Ovary (tissue), 10 donors: ENCODE measurements at places on chromosomes 1 and 21. TPM values are rescaled to one million over a fixed set of nuclear protein-coding genes. Genes with fewer than 3 reads are reported as not detected.

DNA sequence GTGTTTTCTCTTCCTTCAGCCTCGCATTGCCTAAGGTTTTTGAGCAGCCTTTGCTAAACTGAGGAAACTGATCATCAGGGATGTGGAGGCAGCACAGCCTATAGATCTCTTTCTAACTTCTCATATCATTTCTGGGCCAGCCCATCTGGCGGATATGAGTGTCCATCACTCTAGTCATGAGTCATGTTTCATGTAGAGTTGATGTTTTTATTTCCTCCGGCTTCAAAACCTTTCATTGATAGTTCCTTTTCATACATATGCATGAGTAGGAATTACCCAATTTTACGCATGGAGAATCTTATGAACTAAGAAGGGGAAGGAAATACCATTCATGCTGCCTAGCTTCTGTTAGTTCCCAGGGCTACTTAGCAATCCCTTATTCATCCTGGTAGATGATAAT is 66.3 kb downstream of the SPATA46 start:
- no peak for DNase-seq

GRCh38 chr1:179016706-179017382 is 8.8 kb upstream of the FAM20B start:
- DNase-seq: peak; percentile 76

DNA sequence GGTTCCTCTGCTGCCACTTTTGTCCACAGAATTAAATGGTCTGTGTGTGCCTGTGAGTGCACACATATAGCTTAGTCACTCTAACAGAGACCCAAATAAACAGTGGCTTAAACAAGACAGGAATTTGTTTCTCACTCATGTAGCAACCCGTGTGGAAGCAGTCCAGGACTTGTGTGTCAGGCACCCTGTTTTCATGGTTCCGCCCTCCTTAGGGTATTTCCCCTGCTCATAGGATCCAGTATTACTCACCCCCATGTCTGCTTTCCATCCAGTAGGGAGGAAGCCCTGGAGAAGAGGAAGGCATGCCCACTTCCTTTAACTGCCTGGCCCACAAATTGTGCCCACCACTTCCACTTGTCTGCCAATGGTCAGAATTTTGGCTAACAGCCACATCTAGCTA is 41.3 kb upstream of the TACSTD2 start:
- no peak for DNase-seq

- no peak for DNase-seq
Observed at GRCh38 chr1:38498686-38499085, 360.9 kb downstream of the RRAGC start.

Gene BTBD19
- 15.0 TPM for total RNA-seq

- no peak for DNase-seq
Observed at GRCh38 chr1:229848752-229849677, 218.0 kb upstream of the GALNT2 start.

Gene PPIAL4G
- total RNA-seq: not detected

Gene SLC30A1
- 11.9 TPM for total RNA-seq

GRCh38 chr1:64263856-64264255 is 60.4 kb downstream of the UBE2U start:
- DNase-seq: no peak

DNA sequence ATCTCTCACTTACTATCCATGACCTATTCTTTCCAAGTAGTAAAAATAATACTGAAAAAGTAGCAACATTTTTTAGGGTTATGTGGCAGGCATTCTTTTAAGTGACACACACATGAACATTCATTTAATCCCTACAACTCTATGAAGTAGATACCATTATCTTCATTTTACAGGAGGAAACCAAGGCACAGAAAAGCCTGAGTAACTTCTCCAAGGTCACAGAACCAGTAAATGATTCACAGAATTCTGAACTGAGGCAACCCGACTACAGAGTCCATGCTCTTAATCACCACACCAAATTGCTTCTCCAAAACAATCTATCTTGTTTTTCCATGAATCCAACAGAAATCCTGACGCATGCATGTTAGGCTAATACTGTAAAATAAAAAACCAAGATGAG is 17.5 kb downstream of the FUBP1 start:
- no peak for DNase-seq

Gene OR2M3
- total RNA-seq: not detected

- no peak for DNase-seq
Observed at GRCh38 chr1:156320560-156320959, 17.5 kb downstream of the CCT3 start.

DNA sequence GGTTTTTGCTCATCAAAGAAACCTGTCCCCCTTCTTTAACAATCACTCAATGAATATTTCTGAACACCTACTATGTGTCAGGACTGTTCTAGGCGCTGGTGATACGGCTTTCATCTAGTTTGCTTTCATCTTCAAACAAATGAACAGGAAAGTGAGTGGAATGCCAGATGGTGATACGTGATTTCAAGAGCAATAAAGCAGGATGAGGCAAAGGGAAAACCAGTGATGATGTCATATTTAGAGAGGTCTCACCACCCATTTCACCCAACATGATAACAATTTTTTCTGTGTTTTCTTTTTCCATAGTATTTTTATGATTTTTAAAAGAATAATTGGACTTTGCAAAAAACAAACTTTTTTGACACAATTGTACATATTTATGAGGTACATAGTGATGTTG is 11.3 kb upstream of the SLC6A17 start:
- no peak for DNase-seq

DNA sequence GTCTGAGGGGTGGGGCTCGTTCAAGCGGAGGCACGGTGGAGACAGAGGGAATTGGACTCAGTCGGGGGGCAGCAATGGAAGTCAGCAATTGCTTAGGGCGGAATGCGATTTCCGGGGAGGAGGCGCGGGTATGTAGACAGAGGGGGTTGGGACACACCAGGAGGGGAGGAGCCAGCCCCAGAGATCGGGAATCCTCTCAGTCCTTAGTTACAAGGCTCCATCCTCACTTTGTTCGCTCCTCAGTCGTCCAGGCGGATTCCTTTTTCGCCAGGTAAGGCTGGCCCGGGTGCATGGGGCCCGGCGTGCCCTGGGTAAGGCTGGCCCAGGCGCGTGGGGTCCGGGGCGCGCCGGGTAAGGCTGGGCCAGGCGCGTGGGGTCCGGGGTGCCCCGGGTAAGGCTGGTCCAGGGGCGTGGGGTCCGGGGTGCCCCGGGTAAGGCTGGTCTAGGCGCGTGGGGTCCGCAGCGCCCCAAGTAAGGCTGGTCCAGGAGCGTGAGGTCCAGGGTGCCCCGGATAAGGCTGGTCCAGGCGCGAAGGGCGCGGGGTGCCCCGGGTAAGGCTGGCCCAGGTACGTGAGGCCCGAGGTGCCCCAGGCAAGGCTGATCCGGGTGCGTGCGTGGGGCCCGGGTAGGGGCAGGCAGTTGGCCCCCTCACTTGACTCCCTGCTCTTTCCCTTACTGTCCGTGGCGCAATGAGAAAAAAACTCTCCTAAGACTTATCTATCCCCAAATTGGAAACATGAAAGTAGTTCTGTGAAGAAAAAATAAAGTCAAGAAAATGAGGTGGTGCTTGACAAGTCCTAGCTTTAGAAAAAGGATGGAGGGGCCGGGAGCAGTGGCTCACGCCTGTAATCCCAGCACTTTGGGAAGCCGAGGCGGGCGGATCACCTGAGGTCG is at the start of gene L1TD1:
Gene L1TD1, plus strand, starts transcription at position 199 of the 894 bp plus-strand sequence. CDS start 11,780 bp downstream, outside the sequence.
- DNase-seq: no peak

GRCh38 chr21:46128106-46128932 is 27.1 kb downstream of the FTCD start:
- peak; percentile 33 for DNase-seq

- no peak for DNase-seq
Observed at GRCh38 chr1:53547231-53547790, 88.1 kb downstream of the DMRTB1 start.

DNA sequence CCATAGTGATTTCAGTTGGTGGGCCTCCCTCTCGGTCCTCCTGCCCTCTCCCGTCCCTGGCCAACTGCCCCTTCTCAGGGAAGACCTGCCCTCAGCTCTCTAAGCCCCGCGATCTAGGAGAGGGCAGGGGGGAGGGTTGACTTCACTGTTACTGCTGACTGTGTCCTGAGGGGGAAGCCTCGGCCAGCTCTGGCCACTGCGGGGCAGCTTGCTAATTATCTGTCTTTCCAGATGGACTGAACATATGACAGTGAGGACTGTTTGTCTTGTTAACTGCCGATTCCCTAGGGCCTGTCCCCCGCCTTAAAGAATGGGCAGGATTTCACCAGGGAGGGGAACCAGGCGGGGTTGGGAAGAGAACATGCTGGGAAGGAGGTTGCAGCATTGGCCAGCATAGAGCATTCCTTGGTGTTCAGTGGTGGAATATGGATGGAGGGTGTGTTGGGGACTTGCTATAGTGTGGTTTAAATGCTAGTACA is 22.9 kb downstream of the NIPAL3 start:
- no peak for DNase-seq

GRCh38 chr1:44301442-44301841 is 53.6 kb downstream of the ERI3 start:
- no peak for DNase-seq

- DNase-seq: no peak
Observed at GRCh38 chr1:161131523-161132409, 701 bp downstream of the DEDD start.

DNA sequence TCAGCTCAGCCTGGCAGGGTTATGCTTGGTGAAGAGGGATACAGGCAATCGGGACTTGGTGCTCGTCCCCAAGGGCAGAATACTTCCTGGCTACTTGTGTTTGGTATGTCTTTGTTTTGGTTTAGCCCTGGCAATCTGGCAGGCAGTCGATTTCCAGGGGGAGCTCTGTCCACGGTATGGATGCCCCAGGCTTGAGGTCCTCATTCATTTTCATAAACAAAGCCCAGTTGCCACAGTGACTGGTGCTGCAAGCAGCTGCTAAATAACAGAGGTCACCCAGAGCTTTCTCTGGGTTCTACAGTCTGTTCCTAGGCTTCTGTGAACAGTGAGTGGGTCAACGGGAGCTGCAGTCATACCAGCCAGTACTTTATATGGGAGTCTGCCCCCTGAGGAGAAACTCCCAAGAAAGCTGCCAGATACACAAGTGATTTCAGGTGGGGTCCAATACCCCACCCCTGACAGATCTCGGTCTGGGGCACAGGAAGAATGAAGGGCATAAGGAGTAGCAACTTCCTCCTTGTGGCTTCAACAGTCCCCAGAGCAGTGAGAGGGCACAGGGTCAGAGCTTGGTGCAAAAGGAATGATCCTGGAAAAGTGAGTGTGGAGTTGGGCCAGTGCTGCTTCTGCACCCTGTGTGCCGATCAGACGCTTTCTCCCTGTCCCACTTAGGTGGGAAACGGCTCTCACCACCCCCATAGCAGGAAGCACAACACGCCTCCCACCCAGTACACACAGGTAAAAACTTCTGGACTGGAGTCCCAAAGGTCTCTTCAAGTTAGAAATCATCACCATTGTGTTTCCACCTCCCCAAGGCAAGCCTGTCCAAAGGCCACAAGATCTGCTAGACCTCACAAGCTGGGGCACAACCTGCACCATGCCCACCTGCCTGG is 55.5 kb downstream of the TGFBR3 start:
- DNase-seq: peak; percentile 80

GRCh38 chr1:153951183-153951582 is 4.7 kb upstream of the DENND4B start:
- no peak for DNase-seq

DNA sequence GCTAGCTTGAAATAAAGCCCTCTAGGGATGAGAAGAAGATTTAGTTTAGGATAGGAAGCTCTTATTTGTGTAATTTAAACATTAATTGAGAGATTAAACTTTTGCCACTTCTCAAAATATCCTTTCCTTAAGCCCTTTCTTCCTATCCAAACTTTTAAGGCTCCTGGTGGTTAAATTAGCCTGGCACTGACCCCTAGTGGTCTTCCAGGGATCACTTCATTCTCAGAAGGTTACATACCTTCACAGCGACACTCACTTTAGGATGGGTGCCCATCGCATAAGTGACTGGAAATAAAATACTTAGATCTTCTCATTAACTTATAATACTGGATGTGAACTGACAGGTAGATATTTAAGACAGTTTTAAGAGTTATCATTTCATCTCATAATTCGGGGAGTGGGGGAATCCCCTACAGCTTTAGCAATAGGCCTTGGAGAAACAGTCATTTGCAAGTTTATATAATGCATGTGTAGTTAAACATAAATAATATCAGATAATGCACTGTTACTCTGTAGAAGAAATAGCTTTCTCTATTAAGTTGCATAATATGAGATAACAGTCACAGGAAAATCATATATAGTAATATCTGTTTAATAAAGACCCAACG is 7.4 kb downstream of the LHX9 start:
- DNase-seq: no peak

Gene UAP1
- total RNA-seq: 58.1 TPM

Gene ABCB10
- total RNA-seq: 11.4 TPM

Gene SLC25A34
- total RNA-seq: 1.9 TPM

- DNase-seq: no peak
Observed at GRCh38 chr1:35707601-35708440, 10.9 kb downstream of the C1orf216 start.

Gene CR1L
- total RNA-seq: not detected

DNA sequence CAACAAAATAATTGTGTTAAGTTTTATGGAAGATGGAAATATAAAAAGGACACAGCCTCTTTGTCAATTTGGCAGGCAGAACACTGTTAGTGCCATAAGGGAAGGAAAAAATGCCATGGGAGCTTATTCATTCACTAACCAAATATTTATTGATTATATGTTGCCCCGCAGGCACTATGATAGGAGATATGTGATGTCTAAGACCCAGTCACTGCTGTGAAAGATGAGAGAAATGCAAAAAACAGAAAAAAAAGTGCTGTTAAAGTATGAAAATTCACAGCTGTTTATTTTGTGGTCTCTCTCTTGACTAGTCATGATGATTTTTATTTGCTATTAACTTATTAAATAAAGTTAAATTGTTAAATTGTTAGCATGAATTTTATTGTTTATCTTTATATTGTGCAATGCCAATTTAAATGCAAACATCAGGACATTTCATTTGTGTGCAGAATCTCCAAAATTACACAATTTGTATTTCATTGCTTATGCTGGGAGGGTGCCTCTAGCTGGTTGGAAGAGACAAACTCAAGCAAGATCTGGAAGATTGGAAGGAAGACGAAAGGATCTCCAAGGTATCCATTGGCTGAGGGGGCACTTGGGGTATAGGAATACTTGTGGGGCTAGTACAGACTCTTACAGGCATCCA is 17.8 kb upstream of the PTGFR start:
- DNase-seq: no peak

- no peak for DNase-seq
Observed at GRCh38 chr1:156356262-156356874, 12.6 kb upstream of the RHBG start.

DNA sequence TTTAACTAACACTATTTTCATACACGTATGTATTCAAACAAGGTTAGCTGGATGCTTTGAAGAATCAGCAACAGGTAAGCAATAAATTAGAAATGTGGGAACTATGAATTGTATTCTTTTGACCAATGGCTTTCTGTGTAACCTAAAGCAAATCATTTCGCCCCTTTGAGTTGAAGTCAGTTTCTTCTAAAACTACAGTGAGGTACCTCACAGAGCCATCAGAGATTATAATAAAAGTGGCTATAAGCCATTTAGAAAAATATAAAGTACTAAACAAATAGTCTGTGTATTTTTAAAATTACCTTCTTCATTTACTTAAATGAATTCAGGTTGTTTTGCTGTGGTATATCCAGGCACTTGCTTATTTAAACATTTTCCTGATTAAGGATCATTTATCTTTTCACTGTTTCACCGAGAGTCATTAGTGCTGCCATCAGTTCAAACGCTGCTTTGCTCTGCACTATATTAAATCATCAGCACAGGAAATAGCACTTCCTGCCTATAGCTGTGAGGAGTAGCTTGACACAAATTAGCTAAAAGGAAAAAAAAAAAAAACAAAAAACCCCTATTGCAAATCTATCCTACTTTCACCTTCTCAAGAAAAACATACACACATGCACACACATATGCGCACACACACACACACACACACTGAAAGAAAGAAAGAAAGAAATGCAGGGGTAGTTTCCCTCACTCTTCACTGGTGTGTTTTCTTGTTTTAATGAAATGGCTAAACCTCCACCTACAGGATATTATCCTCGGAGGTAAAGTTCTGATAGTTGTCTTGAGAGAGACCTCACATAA is 39.8 kb upstream of the C1orf105 start:
- no peak for DNase-seq
